ENCODE measurements at places on chromosomes 11 and 22.

GRCh38 chr11:120718171-120718570, 206.6 kb downstream of the GRIK4 start:
- no peak for DNase-seq

DNA sequence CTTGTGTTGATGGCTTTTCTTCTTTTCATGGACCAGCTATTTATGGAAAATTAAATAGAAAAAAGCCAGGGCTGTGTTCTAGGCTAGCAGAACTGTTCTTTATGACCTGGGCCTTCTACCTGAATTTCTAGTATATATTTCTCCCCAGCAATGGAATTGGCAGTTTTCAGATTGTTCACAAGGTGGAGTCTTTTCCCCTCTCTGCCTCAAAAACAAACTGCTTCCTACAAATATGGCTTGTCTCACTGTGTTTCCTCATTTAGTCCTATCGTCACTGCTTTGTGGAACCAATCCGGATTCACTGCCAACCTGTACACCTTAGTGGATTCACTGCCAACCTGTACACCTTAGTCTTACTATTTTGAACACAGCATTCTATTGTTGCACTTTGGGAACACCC, 5.0 kb upstream of the APOL5 start:
- DNase-seq, result no peak

GRCh38 chr22:46513908-46514550, 23.4 kb downstream of the CELSR1 start:
- no peak for DNase-seq

- DNase-seq, result no peak
Measured at GRCh38 chr11:119484741-119485605, 62.0 kb upstream of the THY1 start.

- DNase-seq, result no peak
Measured at GRCh38 chr11:15672825-15673224, 558.1 kb downstream of the INSC start.

- DNase-seq, result peak; percentile 78
Measured at GRCh38 chr11:62054484-62055121, 69.2 kb upstream of the INCENP start.

- no peak for DNase-seq
Measured at GRCh38 chr22:46089426-46090035, 60.8 kb upstream of the PPARA start.

- DNase-seq, result no peak
Measured at GRCh38 chr22:16974298-16975084, 33.5 kb downstream of the GAB4 start.

- no peak for DNase-seq
Measured at GRCh38 chr22:26670459-26670858, 13.1 kb downstream of the MIAT start.

DNA sequence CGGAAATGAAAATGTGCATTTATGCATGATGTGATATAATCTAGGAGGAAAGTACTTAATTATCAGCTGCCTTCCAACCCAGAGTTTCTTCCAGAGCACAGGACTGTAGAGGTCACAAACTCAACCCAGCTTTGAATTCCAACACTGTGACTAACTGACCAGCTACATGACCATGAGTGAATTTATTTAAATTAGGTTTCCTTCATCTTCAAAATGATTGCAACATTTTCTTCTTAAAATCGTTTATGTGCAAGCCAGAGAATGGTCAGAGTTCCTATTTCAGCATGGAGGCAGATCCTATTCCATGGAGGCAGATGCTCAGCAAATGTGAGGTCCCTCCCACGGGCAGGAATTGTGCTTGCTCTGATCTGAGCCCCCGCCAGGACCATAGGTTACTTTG, 42.4 kb downstream of the OSBP start:
- peak; percentile 86 for DNase-seq

- peak; percentile 92 for DNase-seq
Measured at GRCh38 chr22:50474710-50475651, at the start of gene SBF1. SBF1 (minus strand) TSS chr22:50475035; CDS start chr22:50474840, 195 bp downstream.

GRCh38 chr11:70711095-70711910, 313.0 kb downstream of the CTTN start:
- no peak for DNase-seq

DNA sequence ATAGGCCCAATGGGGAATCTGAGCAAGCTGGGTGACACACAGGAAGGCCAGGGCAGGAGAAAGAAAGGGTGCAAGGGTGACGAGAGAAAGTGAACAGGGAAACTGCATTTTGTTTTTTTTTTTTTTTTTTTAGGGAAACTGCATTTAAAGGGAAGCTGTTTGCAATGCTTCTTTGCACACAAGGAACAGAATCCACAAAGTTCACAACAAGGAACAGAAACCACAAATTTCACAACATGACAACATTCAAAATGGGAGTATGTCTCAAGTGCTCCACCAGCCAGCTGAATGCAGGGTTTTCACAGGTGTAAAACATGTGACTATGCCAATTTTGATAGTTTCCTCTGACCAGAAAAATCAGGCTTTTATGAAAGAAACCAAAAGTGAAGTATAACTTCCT, 6.8 kb upstream of the PLAAT3 start:
- DNase-seq, result no peak

- DNase-seq, result no peak
Measured at GRCh38 chr11:20197881-20198280, 37.6 kb upstream of the DBX1 start.

DNA sequence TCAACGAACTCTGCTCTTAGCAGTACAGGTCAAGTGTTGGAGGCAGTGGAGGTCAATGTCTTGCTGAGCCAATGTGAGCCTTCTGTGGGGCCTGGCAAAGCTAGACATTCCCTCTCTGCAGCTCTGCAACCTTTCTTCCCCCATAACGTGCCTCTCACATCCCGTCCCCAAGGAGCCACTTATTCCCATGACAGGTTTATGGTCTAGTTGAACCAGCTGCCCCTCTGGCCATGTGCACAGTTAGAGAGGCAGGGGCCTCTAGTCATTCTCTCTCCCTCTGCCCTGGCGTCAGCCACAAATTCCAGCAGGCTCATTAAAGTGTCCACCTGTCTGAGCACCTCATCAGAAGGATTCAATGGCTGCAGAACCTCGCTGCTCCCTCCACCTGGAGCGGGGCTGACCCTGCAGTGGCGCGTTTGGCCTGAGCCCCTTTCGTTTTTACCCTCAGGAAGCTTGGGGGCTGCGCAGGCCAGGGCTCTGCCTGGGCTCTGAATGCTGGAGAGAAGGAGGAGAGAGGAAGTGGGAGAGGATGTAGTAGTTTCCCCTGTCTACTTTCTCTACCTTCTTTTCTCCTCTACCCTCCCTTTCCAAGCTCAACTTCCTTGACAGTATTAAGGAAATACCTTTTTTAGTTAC, 302.1 kb upstream of the B3GAT1 start:
- no peak for DNase-seq

GRCh38 chr22:20946080-20946986, 20.7 kb upstream of the AIFM3 start:
- peak; percentile 46 for DNase-seq

DNA sequence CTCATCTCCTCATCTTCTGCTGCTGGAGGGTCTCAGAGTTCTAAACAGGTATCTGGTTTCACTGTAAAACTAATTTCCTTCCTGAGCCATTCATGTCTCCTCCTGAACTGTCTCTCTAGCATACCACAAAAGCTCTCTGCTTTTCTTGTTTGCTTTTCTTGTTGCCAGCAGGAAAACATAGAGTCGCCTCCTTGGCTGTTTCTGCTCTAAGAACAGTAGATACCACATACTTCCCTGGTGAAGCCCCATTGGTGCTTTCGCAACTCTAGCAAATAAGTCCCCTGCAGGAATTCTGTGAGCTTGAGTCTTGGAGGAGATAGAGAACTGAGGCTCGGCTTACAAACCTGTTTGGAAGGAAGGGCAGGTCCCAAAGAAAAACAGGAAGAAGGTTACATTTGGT, 7.0 kb downstream of the DIXDC1 start:
- DNase-seq, result peak; percentile 93

GRCh38 chr11:125951731-125952130, 5.9 kb downstream of the VSIG10L2 start:
- no peak for DNase-seq

DNA sequence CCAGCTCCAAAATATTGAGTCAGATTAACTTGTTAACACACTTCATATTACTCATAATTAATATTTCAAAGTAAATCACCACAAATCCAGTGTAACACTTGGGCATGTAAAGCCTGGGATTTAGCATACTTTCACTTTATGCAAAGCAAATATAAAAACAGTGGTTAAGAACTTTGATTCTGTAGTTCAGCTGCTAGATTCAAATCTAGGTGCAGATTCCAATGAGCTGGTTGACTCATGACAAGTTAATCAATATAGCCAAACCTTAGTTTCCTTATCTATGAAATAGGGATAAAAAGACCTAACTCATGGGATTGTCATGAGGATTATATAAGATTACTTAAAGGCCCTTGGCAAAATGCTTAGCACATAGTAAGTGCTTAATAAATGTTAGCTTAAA, 45.9 kb downstream of the ARHGAP42 start:
- DNase-seq, result no peak

- peak; percentile 98 for DNase-seq
Measured at GRCh38 chr11:45089251-45089650, 57.2 kb upstream of the PRDM11 start.

- no peak for DNase-seq
Measured at GRCh38 chr22:42380769-42381551, 51.2 kb downstream of the NFAM1 start.

- peak; percentile 78 for DNase-seq
Measured at GRCh38 chr11:83063073-83063754, 8.5 kb downstream of the RAB30 start.

GRCh38 chr22:32752326-32752725, 49.2 kb upstream of the TIMP3 start:
- no peak for DNase-seq

- no peak for DNase-seq
Measured at GRCh38 chr11:106904826-106905225, 113.5 kb downstream of the GUCY1A2 start.

DNA sequence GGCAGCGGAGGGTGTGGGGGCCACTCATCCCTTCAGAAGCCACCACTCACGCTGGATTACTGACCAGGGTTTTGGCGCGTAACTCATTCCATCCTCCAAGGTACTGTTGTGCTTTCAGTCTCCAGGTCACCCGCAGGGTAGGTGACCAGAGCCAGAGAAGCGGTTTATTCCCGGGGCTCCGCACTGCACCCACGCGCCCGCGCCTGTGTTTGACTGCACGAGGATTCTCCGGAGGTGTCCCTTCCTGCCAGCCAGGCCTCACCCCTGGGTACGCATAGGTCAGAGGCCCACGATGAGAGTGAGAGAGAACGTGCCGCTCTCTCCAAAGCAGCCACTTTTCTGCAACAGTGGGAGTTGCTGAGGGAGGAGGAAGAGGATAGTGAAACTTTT, 55.5 kb downstream of the TRAF6 start:
- no peak for DNase-seq

DNA sequence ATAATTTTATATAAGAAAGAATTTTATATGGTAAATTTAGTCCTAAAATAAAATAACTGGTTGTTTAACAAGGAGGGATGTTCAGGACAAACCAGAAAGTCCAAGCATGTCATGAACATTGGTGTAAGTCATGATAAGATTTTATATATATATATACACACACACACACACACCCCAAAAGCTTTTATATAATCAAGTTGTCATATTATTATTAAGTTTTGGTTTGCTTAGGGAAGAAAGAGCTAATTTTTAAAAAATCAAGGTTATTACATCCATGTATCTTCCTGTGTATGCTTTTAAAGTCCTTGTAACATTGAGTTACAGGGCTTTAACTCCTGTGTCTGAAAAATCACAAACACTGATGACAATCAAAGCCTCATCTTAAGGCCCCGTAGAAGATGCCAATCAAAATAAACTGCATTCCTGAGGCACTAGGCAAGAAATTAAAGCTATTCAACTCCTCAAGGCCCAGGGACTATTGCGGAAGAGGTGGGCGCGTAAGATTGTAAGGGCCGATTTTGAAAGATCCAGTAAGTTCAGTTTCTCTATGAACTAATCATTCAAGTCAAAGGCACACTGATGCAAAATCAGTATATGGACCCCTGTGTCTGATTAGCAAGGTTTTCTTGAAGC, 16.8 kb downstream of the APOL6 start:
- DNase-seq, result no peak

- DNase-seq, result peak; percentile 60
Measured at GRCh38 chr11:22244986-22245592, 52.2 kb downstream of the ANO5 start.

GRCh38 chr11:102318469-102318868, 1.2 kb downstream of the BIRC3 start:
- DNase-seq, result no peak

GRCh38 chr11:10731064-10731680, 19.9 kb upstream of the CTR9 start:
- no peak for DNase-seq

DNA sequence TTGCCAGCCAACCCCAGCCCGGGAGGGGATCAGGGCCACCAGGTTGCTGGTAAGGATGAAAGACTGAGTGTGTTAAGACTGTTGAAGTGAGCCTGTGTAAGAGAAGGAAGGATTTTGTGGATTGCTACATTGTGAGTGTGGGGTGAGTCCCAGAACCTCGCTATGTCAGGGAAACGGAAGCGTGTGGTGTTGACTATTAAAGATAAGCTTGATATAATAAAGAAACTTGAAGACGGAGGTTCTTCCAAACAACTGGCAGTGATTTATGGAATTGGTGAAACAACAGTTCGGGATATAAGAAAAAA, 627 bp downstream of the JRKL start:
- peak; percentile 55 for DNase-seq

DNA sequence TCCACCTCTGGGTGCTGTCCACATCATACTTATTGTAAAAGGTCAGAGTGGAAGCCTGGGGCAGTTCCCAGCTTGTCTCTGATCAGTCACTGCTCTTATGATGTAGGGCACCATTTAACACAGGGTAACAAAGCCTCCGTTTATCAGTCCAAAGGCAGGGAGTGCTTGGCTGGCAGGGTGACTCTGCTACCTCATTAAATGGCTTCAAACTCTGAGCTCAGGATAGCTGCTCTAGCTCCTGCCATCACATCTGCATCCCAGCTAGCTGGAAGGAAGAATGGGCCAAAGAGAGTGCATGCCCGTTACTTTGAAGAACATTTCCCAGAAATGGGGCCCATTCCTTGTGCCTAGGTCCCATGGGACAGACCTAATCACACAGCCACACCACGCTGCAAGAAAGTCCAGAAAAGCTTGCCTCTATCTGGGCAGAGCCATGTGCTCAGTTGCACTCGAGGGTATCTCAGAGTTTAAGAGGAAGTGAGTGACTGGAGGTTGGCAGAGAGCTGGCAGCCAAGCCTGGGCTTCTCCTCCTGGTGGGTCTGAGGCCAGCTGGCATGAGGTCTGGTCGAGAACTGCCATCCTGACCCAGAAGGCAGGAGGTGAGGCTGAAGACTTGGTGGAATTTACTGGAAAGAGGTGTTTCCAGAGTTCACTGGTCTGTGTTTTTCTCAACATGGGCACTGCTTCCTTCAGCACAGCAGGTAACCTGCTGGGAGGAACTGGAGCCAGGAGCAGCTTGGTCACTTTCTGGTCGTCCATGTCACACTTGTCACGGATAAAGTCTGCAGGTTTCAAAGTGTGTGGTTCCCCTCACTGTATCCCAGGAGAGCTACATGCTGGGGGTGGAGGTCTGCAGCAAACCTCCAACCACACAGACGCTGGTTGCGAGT, 935.7 kb downstream of the BRD1 start:
- no peak for DNase-seq
